Mesenteric fat pad (tissue), 1 donor: ENCODE measurements at places on chromosomes 12 and 14. TPM values are rescaled to one million over a fixed set of nuclear protein-coding genes. Genes with fewer than 3 reads are reported as not detected.
A peak's percentile ranks its signal among the peaks of the same experiment; 100 is the strongest.

- DNase-seq = no peak
Observed at GRCh38 chr12:78792052-78792698, 72.4 kb upstream of the SYT1 start.

GRCh38 chr14:33068040-33068439 is 129.4 kb downstream of the NPAS3 start:
- DNase-seq = no peak

- DNase-seq = peak; percentile 33
Observed at GRCh38 chr14:72630374-72630773, 263.5 kb downstream of the DPF3 start.

Gene KERA
- not detected for total RNA-seq

Gene SLC5A8
- total RNA-seq = not detected

GRCh38 chr12:114949058-114949820 is 265.3 kb upstream of the TBX3 start:
- DNase-seq = no peak

DNA sequence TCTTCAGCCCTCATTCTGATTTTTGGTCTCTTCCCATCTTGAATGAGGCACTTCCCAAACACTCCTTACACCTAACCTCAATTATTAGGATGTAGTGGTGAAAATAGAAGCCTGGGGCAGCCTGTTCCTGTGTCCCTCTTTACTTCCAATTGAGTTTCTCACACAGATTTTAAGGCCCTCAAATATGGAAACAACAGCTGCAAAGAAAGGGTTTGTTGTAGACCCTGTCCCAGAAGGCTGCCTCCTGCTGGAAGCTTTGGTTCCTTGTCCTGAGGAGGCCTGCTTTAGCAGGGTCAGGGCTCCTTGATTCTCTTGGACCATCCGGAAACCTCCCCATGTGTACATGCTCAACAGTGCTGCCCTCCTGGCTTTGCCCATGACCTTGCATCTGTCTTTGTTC is 101.3 kb downstream of the TGFB3 start:
- DNase-seq = no peak
